Muscle of leg (tissue), 16 donors: ENCODE measurements at places on chromosomes 4 and X.

GRCh38 chr4:166044871-166045270, 171.8 kb downstream of the TLL1 start:
- no peak for DNase-seq

DNA sequence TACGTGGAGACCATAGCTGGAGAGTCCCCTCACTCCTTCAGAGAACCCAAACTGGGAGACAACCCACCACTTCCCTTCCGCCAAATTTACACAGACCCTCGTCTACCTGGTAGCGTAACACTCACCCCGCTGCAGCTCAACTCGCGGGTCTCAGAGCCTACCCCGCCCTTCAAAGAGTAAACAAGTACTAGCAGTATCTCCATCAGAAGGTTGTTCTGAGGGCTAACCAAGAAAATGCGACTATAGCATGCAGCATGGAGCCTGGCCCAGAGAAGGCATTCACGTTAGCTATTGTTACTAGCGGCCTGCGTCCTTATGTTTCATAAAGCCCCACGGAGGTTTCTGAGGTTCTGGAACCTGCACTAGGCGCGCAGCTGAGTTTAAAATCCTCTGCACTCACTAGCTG, 531 bp upstream of the MANBA start:
- peak; percentile 36 for DNase-seq

- DNase-seq: no peak
Observed at GRCh38 chr4:36533944-36534343, 252.5 kb downstream of the DTHD1 start.

- no peak for DNase-seq
Observed at GRCh38 chr4:68038272-68038671, 75.0 kb upstream of the TMPRSS11A start.

GRCh38 chr4:145635630-145636029, 16.4 kb downstream of the MMAA start:
- DNase-seq: no peak

GRCh38 chr4:169861593-169861992, 103.8 kb upstream of the HPF1 start:
- DNase-seq: no peak

DNA sequence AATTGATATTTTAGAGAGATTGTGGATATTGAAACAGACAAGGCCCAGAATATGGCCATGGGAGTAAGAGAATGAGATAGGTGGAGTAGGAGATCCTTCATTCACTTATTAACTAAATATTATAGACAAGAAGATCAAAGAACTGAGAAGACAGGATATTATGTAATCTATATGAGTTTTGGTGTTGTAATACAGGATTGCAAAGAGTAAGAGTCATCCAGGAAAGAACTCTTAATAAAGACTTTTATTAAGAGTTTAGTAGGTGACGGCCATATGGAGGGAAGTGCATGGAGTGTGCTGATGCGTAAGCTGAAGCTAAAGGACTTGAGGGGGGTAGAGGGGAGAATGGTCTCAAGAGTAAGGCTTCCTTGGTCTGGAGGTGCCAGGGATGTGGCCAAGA, 153.7 kb downstream of the VEGFC start:
- DNase-seq: no peak

DNA sequence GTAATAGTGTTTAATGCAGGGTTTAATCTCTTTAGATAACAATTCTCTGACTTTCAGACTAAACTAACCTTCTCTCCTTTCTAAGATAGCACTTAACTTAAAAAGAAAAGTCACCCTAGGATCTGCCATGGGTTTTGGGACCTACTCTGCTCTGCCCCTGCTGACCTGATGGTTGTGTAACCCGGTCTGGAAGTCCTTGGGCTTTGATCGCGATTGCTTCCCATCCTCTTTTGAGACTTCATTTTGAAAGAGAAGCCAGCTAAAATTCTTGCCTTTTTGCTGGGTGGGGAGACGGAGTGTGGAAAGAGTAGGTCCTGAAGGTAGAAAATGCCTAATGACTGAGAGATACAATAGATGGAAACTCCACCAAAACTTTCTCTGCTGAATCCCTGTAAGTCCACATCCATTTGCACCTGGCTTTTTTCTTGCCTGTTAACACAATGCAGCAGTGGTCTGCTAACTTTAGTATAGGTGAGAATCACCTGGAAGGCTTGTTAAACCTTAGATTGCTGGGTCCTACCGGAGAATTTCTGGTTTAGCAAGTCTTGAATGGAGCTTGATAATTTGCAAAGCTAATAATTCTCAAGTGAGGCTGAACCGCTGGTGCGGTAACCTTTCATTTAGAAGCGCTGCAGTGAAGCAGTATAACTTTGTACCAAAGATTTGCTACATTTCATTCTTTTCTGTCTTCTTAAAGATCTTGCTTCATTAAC, 45.6 kb upstream of the CCSER1 start:
- DNase-seq: no peak

GRCh38 chr4:72507167-72507566, 61.9 kb downstream of the ADAMTS3 start:
- no peak for DNase-seq

DNA sequence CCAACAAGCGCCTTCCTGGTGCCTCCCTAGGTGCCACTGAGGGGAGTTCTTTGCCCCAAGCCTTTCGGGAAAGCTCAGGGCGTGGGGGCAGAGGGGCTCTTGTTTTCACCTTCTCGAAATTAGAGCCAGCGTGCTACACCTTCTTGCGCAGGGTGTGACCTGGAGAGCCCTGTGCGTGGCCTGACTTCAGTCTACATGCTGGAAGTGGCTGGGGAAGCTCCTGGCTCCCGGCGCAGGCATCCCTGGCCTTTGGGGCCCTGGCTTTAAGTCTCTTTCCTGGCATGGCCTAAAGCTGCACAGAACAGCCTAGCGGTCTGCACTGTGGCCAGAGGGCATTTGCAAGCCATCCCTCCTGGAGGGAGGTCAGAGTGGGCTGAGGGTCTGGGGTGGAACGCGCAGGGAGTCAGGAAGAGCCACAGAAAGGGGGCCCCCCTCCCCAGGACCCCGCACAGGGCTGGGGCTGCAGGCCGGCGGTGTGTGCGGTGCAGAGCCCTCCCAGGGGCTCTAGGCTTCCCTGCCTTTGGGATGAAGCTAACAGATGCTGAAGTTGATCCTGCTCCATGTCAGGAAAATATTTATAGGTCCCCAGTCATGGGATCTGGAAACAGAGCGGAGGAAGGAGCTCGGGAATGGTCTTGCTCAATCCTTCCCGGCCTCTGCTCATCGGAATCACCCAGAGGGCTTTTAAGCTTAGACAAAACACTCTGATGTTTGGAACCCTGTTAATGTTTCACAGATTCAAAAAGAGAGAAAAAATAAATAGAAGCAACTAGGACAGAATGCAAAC, 781 bp upstream of the SPON2 start:
- peak; percentile 94 for DNase-seq
